ENCODE measurements at places on chromosomes 7 and 10.

DNA sequence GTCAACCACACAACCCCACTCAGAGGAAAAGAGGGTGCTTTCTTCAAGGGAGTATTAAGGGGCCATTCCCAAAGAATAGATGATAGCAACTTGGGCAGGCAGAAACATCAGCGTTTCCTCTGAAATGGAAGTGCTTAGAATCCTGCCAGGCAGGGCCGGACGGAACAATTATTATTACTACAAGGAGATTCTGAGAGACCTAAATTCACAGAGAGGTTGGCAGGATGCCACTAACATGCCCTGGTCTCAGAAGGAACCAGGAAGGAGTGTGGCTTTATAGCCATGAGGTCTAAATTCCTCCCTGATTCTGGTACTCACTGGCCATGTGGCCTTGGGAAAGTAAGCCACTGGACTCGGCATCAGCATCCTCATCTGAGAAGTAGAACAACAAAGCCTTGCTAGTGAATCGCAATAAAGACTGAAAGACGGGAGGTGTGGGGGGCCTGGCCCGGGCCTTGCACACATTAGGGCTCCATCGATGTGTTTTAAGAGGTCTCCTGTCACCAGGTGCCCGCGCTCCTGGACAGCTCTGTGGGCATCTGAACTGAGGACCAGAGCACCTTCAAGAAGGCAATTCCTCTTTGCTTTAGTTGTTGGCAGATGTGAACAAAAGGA lies 131.5 kb downstream of the OAT start:
- no peaks in the 10 kb centered on the region for H3K27me3 ChIP-seq
- no peaks in the 10 kb centered on the region for H3K36me3 ChIP-seq
- no peak overlapping the region for H3K27ac ChIP-seq
- no peaks in the 10 kb centered on the region for H3K4me1 ChIP-seq
- DNase-seq = no peak

DNA sequence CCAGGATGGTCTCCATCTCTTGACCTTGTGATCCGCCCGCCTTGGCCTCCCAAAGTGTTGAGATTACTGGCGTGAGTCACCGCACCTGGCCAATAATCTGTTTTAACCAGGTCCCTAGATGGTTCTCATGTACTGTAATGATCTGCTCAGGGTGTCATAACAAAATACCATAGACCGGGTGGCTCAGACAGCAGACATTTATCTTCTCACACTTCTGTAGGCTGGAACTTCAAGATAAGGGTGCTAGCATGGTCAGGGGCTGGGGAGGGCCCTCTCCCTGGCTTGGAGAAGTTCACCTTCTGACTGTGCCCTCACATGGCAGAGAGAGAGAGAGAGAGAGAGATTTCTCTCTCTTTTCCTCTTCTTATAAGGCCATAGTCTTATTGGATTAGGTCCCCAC lies 279.4 kb upstream of the LYZL1 start:
- no peak overlapping the region for H3K27ac ChIP-seq
- no peaks in the 10 kb centered on the region for H3K36me3 ChIP-seq
- no peaks in the 10 kb centered on the region for H3K27me3 ChIP-seq
- no peaks in the 10 kb centered on the region for H3K4me1 ChIP-seq

DNA sequence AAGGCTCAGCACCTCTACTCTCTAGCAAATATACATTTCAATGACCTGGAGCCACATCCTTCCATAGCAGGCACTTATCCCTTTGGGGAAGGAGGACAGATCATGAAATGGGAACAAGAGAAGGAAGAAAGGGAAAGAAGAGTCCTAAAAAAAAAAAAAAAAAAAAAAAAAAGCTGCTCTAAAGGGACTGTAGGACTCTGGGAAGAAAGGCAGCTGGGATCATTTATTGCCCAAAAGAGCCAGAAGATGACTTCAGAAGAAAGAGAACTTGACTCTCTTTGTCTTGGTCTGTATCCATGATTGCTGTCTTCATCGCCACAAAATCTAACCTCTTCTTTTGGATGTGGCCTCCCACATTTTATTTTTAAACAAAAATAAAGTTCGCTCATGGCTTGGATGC lies 203.6 kb upstream of the CELF2 start:
- H3K4me1 ChIP-seq = no peaks in the 10 kb centered on the region
- DNase-seq = no peak
- H3K27ac ChIP-seq = no peak overlapping the region
- H3K27me3 ChIP-seq = no peaks in the 10 kb centered on the region
- no peak overlapping the region for H3K4me3 ChIP-seq

- H3K4me3 ChIP-seq = no peak overlapping the region
- H3K36me3 ChIP-seq = no peaks in the 10 kb centered on the region
- H3K27ac ChIP-seq = no peak overlapping the region
- DNase-seq = no peak
Measured at GRCh38 chr7:35272246-35272645, 18.3 kb upstream of the TBX20 start.

GRCh38 chr7:11188529-11189310 lies 215.0 kb downstream of the PHF14 start:
- DNase-seq = no peak
- H3K4me1 ChIP-seq = peaks cover 8% of the 10 kb centered on the region
- no peaks in the 10 kb centered on the region for H3K36me3 ChIP-seq
- no peaks in the 10 kb centered on the region for H3K27me3 ChIP-seq
- H3K4me3 ChIP-seq = no peak overlapping the region

- H3K4me3 ChIP-seq = no peak overlapping the region
- H3K36me3 ChIP-seq = no peaks in the 10 kb centered on the region
- no peak for DNase-seq
Measured at GRCh38 chr7:151838072-151838471, 38.8 kb downstream of the PRKAG2 start.

DNA sequence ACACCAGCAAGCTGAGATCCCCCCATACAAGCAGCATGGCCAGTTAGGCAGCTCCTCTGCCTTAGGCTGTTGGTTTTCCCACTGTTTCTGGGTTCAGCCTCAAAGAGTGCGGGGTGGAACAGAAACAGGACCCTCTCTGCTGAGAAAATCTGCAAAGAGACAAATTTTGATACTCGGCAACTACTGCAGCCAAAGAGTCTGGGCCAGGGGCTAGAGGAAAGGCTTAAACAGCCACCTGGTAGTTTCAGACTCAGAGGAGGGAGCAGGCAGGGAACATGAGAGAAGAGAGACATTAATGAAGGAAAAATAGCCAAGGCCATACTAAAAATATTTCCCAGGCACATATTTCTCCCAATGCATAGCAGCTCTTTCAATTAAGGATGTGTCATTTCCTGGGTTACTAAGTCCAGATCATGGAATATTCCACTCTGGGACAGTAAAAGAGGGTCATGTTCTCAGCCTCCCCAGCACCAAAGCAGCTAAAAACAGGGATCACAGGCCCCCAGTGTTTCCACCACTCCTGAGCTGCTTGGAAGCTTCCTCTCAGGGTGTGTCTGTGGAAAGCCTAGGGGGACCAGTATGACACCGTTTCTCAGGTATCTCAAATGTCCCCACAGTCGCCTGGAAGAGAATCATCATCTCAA lies 29.8 kb downstream of the PDLIM1 start:
- peaks cover 16% of the 10 kb centered on the region for H3K36me3 ChIP-seq
- H3K27me3 ChIP-seq = no peaks in the 10 kb centered on the region
- H3K4me3 ChIP-seq = no peak overlapping the region

DNA sequence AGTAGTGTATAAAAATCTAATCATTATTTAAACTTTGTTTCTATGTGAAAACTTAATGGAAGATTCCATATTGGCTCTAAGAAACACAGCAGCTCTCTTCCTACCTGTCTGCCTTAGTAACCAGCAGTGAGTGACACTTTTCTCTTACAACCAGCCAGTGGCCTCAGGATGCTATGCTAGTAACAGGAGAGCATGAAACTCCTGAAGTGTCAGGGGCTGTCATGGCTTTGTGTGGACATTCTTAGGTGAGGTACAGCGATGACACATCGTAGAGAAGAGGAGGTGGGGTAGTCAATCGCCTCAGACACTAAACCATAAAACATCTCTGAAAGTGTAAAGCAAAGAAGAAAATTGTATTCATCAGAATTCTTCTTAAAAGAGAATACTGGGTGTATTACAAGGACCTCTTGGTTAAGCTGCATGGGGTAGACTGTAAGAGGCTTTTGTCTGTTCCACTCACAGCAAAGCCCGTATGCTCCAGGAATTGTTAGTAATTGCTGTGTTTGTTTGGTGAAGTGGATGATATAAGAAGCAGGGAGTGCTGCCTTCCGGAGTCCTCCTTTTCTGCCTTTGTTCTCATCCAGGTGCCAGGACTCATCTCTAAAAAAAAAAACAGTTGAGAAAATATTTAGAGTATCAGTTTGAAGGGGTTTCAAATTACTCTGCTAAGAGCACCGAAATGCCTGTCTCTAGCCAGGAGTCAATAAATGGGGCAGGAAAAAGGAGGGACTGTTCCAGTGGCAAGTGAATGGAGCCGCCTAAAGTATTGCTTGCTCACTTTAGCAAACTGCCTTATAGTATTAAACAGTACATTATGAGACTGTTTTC lies 518.8 kb downstream of the CNTNAP2 start:
- no peak for DNase-seq
- no peak overlapping the region for H3K4me3 ChIP-seq
- H3K27me3 ChIP-seq = no peaks in the 10 kb centered on the region

- H3K4me1 ChIP-seq = no peaks in the 10 kb centered on the region
- H3K27ac ChIP-seq = no peak overlapping the region
- no peak for DNase-seq
- no peak overlapping the region for H3K4me3 ChIP-seq
- H3K27me3 ChIP-seq = no peaks in the 10 kb centered on the region
- no peaks in the 10 kb centered on the region for H3K36me3 ChIP-seq
Measured at GRCh38 chr10:37992083-37992482, 15.6 kb upstream of the ZNF25 start.

DNA sequence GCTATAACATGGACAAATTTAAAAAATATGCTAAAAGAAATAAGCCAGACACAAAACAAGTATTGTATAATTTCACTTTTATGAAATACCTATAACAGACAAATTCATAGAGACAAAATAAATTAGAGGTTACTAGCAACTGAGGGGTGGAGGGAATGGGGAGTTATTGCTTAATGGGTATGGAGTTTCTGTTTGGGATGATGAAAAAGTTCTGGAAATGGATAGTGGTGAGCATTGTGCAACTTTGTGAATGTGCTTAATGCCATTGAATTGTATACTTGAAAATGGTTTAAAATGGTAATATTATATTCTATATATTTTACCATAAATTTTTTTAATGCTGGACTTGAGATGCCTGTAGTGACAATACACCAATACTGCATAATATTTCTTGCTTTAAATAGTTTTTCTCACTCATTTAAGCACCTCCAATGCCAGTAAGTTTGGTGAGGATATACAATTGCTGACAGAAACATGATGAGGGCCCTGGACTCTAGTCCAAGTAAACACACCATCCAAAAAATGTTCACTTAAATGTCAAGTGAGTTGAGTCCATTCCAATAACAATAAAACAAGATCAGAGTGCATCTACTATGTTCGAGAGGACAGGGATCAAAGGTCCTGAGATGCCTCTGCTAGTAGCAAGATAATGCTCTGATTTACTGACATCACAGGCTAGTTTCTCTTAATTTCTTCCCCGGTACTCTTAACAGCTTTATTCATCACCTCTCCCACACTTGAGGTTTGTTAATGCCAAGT lies 71.9 kb downstream of the NT5C2 start:
- DNase-seq = peak; percentile 60
- no peaks in the 10 kb centered on the region for H3K36me3 ChIP-seq
- no peak overlapping the region for H3K4me3 ChIP-seq
- H3K4me1 ChIP-seq = peaks cover 13% of the 10 kb centered on the region

- H3K36me3 ChIP-seq = no peaks in the 10 kb centered on the region
- no peak overlapping the region for H3K27ac ChIP-seq
- DNase-seq = no peak
- peaks cover 6% of the 10 kb centered on the region for H3K4me1 ChIP-seq
- H3K27me3 ChIP-seq = no peaks in the 10 kb centered on the region
Measured at GRCh38 chr7:111734954-111735660, 172.8 kb upstream of the IMMP2L start.

DNA sequence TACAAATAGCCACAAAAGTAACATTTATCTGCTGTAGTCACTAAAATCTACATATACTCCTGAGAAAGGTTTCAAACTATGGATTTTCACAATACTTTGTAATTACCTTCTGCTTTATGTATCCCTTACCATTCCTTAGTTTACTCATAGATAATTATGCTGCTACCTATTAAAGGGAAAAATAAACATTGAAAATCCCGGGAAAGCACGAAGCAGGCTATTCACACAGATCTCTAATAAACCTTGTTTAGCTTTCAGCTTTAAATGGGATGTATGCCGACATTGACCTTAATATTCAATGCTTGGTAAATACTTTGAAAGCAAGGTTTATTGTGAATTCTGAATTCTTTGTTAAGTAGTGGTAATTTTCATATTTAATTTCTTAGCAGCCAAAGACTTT lies 58.5 kb upstream of the SMIM30 start:
- no peak for DNase-seq
- H3K27ac ChIP-seq = no peak overlapping the region
- H3K36me3 ChIP-seq = no peaks in the 10 kb centered on the region
- H3K4me3 ChIP-seq = no peak overlapping the region
- no peaks in the 10 kb centered on the region for H3K4me1 ChIP-seq
- no peaks in the 10 kb centered on the region for H3K27me3 ChIP-seq

GRCh38 chr7:24108906-24109376 lies 175.0 kb upstream of the NPY start:
- no peak overlapping the region for H3K4me3 ChIP-seq
- no peak for DNase-seq
- no peak overlapping the region for H3K27ac ChIP-seq
- no peaks in the 10 kb centered on the region for H3K4me1 ChIP-seq
- no peaks in the 10 kb centered on the region for H3K27me3 ChIP-seq
- H3K36me3 ChIP-seq = no peaks in the 10 kb centered on the region

GRCh38 chr7:26950889-26951288 lies 86.5 kb upstream of the SKAP2 start:
- peaks cover 46% of the 10 kb centered on the region for H3K27me3 ChIP-seq
- no peaks in the 10 kb centered on the region for H3K36me3 ChIP-seq
- H3K27ac ChIP-seq = no peak overlapping the region

GRCh38 chr7:24436131-24436920 lies 136.9 kb upstream of the PALS2 start:
- H3K4me3 ChIP-seq = no peak overlapping the region
- no peak overlapping the region for H3K27ac ChIP-seq
- no peak for DNase-seq
- no peaks in the 10 kb centered on the region for H3K36me3 ChIP-seq
- no peaks in the 10 kb centered on the region for H3K4me1 ChIP-seq

All from cardiac muscle cell (in vitro differentiated cells and primary cell).